ENCODE measurements at places on chromosomes 13 and 19.

DNA sequence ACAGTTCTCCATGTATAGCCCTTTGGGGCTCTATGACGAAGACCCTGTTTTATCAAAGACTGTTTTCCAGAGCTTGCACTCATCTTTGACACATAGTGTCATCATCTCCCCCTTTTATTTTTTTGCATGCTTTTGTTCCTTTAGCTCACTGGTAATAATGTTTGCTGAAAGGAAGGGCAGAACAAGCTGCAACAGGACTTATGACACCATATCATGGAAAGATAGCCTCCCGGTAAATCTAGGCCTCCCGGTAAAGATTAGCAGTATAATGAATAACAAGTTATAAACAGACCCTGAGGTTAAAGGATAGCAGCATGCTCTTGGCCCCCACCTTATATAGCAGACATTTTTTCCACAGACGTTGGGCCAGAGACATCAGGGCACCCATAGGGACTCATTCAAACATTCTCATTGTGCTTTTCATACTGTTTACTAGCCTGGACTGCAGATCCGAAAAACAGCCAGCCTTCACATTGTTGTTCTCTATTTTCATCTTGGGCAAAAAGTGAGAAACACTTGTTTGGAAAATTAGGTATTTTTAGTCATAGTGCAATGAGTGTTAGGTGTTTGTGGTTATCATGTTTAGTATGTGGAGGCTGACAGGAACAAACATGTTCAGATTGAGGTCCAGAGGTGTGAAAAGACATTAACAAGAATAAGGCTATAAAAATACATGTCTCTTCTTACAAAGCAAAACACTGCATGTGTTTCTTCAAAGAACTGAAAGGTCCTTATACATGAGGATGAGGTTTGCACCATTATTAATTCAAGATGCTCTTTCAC, 136.9 kb upstream of the SPRY2 start:
- DNase-seq = no peak

GRCh38 chr13:84662491-84662890, 780.2 kb upstream of the SLITRK1 start:
- no peak for DNase-seq

- DNase-seq = no peak
Observed at GRCh38 chr13:92150606-92151005, 752.2 kb downstream of the GPC5 start.

GRCh38 chr13:35393886-35394285, 82.6 kb downstream of the MAB21L1 start:
- DNase-seq = no peak

DNA sequence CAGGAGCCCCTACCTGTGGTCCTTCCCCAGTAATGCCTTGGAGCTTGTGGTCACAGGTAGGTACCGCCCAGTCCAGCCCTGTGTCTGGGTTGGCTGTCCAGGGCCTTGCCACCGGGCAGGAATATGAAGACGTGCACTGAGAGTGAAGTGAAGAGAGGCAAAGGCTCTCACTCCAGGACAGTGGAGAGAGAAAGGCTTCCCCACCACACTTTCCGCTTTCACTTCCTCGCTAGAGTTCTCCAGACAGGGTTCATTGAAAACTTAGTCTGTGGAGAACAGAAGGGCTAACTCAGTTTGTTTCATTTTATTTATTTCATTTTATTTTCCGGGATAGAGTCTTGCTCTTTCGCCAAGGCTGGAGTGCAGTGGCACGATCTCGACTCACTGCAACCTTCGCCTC, 14.2 kb downstream of the FCAR start:
- DNase-seq = no peak

DNA sequence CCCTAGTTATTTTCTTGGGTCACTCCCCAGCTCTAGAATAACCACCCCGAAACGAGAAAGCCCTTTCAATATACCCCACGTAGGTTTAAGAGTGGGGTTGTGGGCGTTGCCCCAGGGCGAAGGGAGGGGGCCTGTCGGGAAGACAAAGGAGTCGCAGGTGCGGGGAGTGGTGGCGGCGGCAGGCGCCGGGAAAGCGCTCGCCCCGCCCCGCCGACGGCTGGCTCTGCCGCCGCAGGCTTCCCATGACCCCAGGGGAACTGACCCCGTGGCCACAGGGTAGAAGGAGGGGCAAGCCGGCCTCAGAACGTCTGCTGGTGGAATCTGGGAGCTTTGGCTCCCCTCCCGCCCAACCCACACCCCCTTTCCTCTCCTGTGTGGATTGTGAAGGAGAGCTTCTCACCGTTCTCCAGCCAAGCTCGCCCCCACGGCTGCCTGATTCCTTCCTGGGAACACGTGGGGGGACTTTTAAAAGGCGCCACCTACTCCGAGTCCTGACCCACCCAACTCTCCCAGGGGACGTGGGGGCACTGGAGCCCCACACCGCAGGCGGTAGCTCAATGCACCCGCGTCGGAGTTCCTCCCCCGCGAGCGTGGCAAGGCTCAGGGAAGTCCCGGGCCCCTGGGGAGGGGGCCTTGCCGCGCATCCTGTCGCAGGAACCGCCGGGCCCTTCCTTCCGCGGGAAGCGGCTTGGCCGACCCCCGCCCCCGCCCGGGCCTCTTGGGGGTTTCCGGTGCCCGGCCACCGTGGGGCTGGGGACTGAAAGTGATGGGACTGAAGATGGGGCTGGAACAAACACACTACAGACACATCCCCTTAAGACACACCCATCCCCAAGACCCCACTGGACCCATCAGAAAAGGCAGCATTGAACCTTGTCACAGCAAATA, 5.5 kb downstream of the IER2 start:
- peak; percentile 60 for DNase-seq

GRCh38 chr19:9871626-9872338, 36.7 kb downstream of the PIN1 start:
- no peak for DNase-seq

All from stimulated activated CD4-positive, alpha-beta T cell treated with anti-CD3 and anti-CD28 coated beads, Interleukin-2, amount 100 ng/mL, for 4 hours (primary cell).